ENCODE measurements at places on chromosomes 3 and 15. TPM values are rescaled to one million over a fixed set of nuclear protein-coding genes. Genes with fewer than 3 reads are reported as not detected.

Gene NME9
- 9.8 TPM for total RNA-seq

Gene ACSBG1
- 3.5 TPM for total RNA-seq

Gene GPR149
- not detected for total RNA-seq

Gene CCDC33
- total RNA-seq = 12.1 TPM

Gene FBXO45
- total RNA-seq = 10.2 TPM

Gene OSBPL10
- 33.0 TPM for total RNA-seq

Gene EPHB3
- 20.5 TPM for total RNA-seq

Gene TMEM45A
- 27.3 TPM for total RNA-seq

Gene RPL15
- total RNA-seq = 2,047 TPM

Gene SCN11A
- total RNA-seq = 0.60 TPM

- H3K4me3 ChIP-seq = no peak overlapping the region
- H3K36me3 ChIP-seq = no peaks in the 10 kb centered on the region
- H3K27me3 ChIP-seq = peaks cover 2% of the 10 kb centered on the region
Measured at GRCh38 chr15:86155551-86155950, 75.9 kb downstream of the AGBL1 start.

- H3K27ac ChIP-seq = no peak overlapping the region
- no peak overlapping the region for H3K4me3 ChIP-seq
- H3K27me3 ChIP-seq = no peaks in the 10 kb centered on the region
- DNase-seq = no peak
- no peaks in the 10 kb centered on the region for H3K36me3 ChIP-seq
- no peaks in the 10 kb centered on the region for H3K4me1 ChIP-seq
Measured at GRCh38 chr15:81349271-81349670, 24.7 kb downstream of the TMC3 start.

DNA sequence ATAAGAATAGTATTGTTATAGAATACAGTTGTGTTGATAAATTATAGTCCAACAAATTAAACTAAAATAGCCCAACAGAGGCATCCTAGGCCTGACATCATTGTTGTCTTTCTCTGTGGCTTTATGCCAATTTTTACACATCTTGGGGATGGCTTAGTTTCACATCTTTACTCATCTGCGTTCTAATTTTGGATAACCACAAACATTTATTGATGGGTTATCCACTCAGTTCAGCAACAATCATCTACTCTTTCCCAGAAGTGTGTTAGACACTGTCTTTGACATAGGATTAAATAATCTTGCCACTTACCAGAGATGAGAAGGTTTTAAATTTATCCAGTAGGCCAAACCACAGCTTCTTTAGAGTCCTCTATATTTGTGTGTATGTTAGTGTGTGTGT is 120.8 kb upstream of the PHLDB2 start:
- H3K36me3 ChIP-seq = no peaks in the 10 kb centered on the region
- H3K27me3 ChIP-seq = no peaks in the 10 kb centered on the region
- H3K4me1 ChIP-seq = no peaks in the 10 kb centered on the region
- no peak overlapping the region for H3K4me3 ChIP-seq
- peak overlapping the region; percentile 93 for H3K27ac ChIP-seq
- no peak for DNase-seq

GRCh38 chr3:85591451-85591850 is 632.7 kb downstream of the CADM2 start:
- no peak overlapping the region for H3K4me3 ChIP-seq
- no peaks in the 10 kb centered on the region for H3K36me3 ChIP-seq

GRCh38 chr3:135503065-135503759 is 462.3 kb upstream of the PPP2R3A start:
- DNase-seq = no peak
- H3K4me1 ChIP-seq = no peaks in the 10 kb centered on the region
- H3K27me3 ChIP-seq = peaks cover 68% of the 10 kb centered on the region
- no peak overlapping the region for H3K4me3 ChIP-seq

DNA sequence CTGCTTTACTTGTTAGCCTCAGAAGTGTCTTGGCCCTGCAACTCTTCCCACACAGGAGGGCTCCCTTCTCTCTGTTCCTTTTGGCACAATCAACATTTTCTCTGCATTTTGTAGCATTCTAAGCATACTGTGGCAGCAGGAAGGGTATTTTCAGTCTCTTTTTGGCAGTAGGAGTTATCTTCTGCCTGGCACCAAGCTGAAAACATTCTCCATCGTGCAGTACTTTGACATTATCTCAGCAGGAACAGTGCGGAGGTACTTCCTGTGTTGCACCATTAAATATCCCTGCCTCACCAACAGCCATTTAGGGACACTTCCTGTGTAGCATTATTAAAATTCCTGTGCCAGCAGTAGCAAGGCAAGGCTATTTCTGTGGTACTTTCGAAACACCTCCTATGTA is 233.2 kb upstream of the SEMA6D start:
- H3K27me3 ChIP-seq = no peaks in the 10 kb centered on the region
- H3K4me1 ChIP-seq = no peaks in the 10 kb centered on the region
- no peak for DNase-seq
- H3K27ac ChIP-seq = no peak overlapping the region
- H3K4me3 ChIP-seq = no peak overlapping the region
- no peaks in the 10 kb centered on the region for H3K36me3 ChIP-seq

GRCh38 chr3:5198986-5199731 is 11.7 kb downstream of the EDEM1 start:
- H3K27me3 ChIP-seq = no peaks in the 10 kb centered on the region
- peaks cover 31% of the 10 kb centered on the region for H3K36me3 ChIP-seq
- no peaks in the 10 kb centered on the region for H3K4me1 ChIP-seq

DNA sequence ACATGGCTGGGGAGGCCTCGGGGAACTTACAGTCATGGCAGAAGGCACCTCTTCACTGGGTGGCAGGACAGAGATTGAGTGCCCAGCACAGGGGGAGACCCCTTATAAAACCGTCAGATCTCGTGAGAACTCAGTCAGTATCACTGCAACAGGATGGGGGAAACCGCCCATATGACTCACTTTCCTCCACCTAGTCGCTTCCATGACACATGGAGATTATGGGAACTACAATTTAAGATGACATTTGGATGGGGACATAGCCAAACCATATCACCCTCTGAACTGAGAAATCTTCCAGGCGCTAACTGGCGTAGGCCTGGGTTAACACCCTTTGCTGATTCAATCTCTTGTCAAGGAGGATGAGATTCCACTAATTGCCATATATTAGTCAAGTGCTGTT is 392.3 kb downstream of the FEZF2 start:
- H3K4me1 ChIP-seq = peaks cover 9% of the 10 kb centered on the region
- no peak overlapping the region for H3K27ac ChIP-seq
- no peaks in the 10 kb centered on the region for H3K27me3 ChIP-seq
- H3K36me3 ChIP-seq = no peaks in the 10 kb centered on the region

GRCh38 chr3:150945226-150946032 is 27.1 kb downstream of the CLRN1 start:
- H3K36me3 ChIP-seq = no peaks in the 10 kb centered on the region
- no peak overlapping the region for H3K27ac ChIP-seq
- peak; percentile 38 for DNase-seq
- no peaks in the 10 kb centered on the region for H3K4me1 ChIP-seq
- no peaks in the 10 kb centered on the region for H3K27me3 ChIP-seq

GRCh38 chr3:174620138-174620537 is 239.0 kb upstream of the NAALADL2 start:
- no peak for DNase-seq
- H3K36me3 ChIP-seq = no peaks in the 10 kb centered on the region
- H3K27ac ChIP-seq = no peak overlapping the region
- peaks cover 3% of the 10 kb centered on the region for H3K4me1 ChIP-seq
- no peaks in the 10 kb centered on the region for H3K27me3 ChIP-seq
- no peak overlapping the region for H3K4me3 ChIP-seq

DNA sequence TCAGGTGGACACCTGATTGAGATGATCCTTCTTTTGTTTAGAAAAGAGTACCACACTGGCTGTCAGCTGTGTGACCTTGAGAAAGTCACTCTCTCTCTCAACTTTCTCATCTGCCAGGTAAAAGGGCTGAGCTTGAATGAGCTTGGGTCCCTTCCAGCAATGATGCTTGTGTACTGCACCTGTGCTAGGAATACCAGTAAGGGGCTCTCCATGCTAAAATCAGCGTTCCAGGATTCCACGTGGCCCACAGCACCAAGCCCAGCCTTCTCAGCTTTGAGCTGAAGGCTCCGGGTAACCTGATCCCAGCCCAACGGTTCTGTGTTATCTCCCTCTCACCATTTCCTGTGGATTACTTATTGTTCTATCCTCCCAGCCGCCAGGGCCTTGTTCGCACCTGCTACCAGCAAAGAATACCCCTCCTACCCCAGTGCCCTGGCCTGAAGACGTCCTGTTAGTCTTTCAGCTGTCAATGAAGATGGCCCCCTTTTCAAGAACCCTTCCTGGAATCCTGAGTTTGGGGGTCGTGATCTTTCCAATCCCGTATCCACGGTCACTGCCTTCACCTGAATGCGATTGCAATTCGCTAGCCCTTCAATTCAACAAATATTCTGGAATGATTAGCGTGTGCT is 54.2 kb upstream of the CGNL1 start:
- H3K4me3 ChIP-seq = no peak overlapping the region
- no peaks in the 10 kb centered on the region for H3K27me3 ChIP-seq
- H3K4me1 ChIP-seq = no peaks in the 10 kb centered on the region
- no peak for DNase-seq

- peaks cover 27% of the 10 kb centered on the region for H3K4me1 ChIP-seq
- peak overlapping the region; percentile 94 for H3K27ac ChIP-seq
- no peak overlapping the region for H3K4me3 ChIP-seq
- H3K27me3 ChIP-seq = no peaks in the 10 kb centered on the region
Measured at GRCh38 chr3:14145236-14145635, 20.4 kb downstream of the TMEM43 start.

GRCh38 chr15:59699810-59700431 is 10.8 kb upstream of the BNIP2 start:
- H3K4me3 ChIP-seq = no peak overlapping the region
- no peak overlapping the region for H3K27ac ChIP-seq
- H3K27me3 ChIP-seq = no peaks in the 10 kb centered on the region
- H3K4me1 ChIP-seq = no peaks in the 10 kb centered on the region
- DNase-seq = no peak
- H3K36me3 ChIP-seq = no peaks in the 10 kb centered on the region

GRCh38 chr3:39138804-39139415 is 14.5 kb downstream of the CSRNP1 start:
- H3K4me3 ChIP-seq = no peak overlapping the region
- peaks cover 21% of the 10 kb centered on the region for H3K4me1 ChIP-seq
- no peaks in the 10 kb centered on the region for H3K27me3 ChIP-seq

DNA sequence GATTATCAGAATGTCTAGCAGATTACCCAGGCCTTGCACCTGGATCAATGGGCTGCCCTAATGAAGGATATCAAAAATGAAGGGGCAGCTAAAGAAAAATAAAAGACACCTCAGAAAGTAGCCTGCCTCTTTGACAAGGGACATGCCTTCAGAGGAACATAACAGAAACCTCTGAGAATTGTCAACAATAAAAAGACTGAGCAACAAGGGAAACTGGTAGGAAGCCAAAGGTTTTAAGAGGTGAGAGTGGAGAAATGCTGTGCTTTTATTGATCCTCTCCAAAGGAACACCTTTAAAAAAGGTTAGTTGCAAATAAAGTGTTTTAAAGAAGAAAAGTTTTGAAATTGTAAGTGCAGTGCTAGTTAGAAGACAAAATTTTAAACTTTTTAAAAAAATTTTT is 187.8 kb upstream of the TTC14 start:
- H3K36me3 ChIP-seq = no peaks in the 10 kb centered on the region
- DNase-seq = no peak
- H3K4me1 ChIP-seq = no peaks in the 10 kb centered on the region
- no peak overlapping the region for H3K27ac ChIP-seq
- H3K4me3 ChIP-seq = no peak overlapping the region
- H3K27me3 ChIP-seq = no peaks in the 10 kb centered on the region

GRCh38 chr15:66997212-66997611 is 68.2 kb upstream of the SMAD3 start:
- H3K36me3 ChIP-seq = no peaks in the 10 kb centered on the region
- H3K4me1 ChIP-seq = no peaks in the 10 kb centered on the region

All from lung (tissue), 17 donors.